NCI-H1105 treated with DMSO at 0.1 percent for 48 hours (cell line): ENCODE measurements at places on chromosomes 7 and 10.

DNA sequence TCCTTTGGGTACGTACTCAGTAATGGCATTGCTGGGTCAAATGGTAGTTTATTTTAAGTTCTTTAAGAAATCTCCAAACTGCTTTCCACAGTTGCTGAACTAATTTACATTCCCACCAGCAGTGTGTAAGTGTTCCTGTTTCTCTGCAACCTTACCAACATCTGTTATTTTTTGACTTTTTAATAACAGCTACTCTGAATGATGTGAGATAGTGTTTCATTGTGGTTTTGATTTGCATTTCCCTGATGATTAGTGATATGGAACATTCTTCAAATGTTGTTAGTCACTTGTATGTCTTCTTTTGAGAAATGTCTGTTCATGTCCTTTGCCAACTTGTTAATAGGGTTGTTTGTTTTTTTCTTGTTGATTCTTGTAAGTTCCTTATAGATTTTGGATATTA is 558.9 kb downstream of the SH2D4B start:
- no peak for DNase-seq

- DNase-seq, result no peak
These were observed 248.0 kb downstream of the TNS3 start for GRCh38 chr7:47333959-47334358.

DNA sequence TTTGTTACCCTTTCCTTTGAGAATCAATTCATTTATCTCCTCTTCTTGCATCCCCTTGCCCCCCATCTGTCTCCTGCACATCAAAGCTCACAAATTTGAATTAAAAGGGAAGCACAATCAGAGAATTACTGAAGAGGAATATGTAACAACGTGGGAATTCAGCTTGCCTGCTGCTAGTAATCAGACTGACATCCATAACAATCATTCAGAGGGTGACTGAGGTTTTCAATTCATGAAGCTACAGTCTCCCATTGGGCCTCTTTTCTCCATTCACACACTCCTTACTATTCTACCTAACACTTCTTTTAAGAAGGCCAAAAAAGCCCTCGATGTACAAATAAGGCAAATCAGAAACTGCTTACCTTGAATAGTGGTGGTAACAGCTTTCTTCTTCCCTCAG is 24.3 kb upstream of the DNA2 start:
- DNase-seq, result no peak

DNA sequence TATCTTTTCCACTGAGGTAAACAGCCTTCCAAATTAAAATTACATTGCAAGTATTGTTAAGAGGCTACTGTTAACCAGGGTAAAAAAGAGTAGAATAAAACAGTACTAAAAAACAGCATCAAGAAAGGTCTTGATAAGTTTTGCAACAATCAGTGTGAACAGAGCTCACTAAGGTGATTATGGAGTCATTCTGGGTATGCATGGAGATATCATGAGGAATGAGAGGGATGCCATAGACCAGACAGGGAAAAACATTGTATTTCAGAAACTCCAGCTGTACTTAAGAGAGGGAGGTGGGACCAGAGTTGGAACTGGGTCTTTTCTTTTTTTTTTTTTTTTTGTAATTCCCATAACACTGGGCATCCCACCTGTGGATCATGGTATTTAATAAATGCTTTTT is 549.6 kb downstream of the INHBA start:
- no peak for DNase-seq

DNA sequence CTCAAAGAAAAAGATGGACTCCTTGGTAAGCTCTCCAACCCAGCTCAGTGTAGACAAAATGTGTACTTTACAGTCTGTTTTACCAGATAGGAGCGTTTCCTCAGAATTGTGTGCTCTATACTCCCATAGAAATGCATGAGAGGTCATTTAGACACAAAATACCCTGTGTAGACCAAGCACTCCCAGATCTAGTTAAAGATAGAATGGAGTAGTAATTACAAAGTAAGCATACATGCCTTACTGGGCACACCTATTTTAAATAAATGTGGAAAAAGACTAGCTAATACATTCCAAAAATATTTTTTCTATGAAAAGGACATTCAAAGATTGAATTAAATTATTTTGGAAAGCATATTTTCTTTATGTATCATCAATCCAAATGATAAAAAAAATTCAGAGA is 271.9 kb upstream of the DGKB start:
- no peak for DNase-seq

DNA sequence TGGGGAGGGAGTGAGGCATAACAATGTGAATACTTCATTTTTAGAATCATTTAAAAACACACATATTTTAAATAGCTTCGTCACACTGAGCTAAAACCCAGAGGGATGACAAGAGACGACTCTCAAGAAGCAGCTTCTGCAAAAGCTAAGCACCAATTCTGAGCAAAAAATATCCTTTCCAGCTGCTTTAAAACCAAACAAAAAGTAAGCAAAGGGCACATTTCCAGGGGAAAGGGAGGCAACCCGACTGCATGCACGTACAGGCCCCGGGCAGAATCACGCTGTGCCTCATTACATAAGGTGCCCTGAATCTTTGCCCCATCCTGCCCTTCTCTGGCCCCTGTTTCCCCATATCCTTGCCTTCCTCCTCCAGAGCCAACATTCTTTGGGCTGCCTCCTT is 78.4 kb downstream of the DGKI start:
- DNase-seq, result no peak

DNA sequence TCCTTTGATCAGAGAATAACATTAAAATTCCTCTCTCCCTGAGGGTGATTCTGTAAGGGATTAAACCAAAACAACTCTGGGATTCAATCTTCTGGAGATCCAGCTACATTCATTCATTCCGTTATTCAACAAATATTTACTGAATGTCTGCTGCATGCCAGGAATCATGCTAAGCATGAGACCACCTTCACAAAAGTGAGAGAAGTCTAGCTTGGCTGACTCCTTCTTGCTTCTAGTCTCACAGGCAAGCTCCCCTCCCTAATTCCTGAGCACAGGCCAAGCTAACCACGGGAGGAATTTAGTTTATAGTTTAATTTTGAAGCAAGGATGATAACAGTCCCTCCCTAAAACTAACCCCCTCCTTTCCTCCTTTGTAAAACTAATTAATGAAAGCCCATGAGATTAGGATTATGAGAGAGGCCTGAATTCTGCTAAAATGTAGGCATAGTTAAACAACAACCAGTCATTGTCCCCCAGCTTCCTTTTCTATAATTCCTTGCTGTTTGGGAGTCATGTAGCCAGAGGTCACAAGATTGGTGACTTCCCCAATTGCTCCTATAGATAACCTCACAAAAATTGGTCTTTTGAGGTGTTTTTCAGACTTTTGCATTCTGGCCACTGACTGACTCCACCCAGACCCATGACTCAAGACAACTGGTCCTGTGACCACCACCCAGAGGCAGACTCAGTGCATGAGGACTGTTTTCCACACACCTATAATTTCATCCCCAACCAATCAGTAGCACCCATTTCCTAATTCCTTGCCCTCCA is 113.5 kb downstream of the ITGB8 start:
- DNase-seq, result no peak

DNA sequence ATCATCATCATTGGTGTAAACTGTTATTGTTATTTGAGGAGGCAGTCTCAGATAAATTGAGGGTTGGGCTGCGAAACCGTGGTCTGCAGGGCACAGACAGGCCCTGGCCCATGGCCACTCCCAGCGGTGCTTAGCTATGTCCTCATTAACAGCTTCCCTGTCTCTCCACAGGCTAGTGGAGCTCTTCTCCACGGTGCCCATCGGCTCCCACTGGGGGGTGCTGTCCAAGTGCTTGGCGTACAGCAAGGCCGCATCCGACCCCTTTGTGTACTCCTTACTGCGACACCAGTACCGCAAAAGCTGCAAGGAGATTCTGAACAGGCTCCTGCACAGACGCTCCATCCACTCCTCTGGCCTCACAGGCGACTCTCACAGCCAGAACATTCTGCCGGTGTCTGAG is 21.6 kb downstream of the GPR26 start:
- no peak for DNase-seq

DNA sequence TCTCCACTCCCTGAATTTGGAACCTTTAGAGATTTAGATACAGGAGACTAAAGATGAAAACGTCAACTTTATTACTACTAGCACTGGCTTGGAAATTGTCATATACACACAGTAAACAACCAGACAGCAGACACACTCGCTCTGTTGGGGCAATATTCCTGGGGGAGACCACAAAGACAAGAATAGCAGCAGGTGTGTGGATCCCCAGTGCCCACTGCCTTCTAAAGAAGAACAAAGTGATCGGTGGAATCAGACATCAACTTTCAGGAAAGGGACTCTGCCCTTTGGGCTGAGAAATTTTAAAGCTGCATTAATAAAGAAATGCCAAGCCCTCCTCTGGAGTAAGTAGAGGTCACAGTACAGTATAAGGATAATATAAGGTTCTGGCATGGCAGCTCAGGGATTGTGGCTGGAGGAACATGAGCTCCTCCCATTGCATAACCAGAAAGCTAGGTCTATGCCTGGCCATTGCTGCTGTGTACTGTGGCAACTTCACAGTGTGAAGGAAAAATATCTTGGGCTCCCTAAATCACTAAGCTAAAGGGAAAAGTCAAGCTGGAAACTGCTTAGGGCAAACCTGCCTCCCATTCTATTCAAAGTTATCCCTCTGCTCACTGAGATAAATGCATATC is 57.1 kb upstream of the ANKRD1 start:
- no peak for DNase-seq

DNA sequence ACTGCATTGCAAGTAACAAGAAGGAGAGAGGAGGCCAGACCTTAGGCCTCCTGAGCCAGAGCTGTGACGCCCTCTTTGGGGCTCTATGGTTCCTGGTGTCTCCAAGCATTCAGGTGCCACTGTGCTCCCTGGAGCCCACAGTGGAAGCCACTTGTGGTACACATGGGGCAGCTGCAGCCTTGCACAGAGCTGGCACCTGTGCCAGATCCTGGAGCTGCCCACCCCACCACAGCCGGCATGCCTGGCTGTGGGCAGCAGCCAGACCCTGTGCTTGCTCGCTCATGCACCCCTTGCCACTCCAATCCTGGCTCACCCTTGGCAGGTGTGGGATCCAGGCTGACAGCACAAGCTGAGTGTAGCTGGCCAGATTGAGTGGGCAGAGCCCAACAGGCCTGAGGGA is 173.8 kb upstream of the SMIM30 start:
- no peak for DNase-seq

DNA sequence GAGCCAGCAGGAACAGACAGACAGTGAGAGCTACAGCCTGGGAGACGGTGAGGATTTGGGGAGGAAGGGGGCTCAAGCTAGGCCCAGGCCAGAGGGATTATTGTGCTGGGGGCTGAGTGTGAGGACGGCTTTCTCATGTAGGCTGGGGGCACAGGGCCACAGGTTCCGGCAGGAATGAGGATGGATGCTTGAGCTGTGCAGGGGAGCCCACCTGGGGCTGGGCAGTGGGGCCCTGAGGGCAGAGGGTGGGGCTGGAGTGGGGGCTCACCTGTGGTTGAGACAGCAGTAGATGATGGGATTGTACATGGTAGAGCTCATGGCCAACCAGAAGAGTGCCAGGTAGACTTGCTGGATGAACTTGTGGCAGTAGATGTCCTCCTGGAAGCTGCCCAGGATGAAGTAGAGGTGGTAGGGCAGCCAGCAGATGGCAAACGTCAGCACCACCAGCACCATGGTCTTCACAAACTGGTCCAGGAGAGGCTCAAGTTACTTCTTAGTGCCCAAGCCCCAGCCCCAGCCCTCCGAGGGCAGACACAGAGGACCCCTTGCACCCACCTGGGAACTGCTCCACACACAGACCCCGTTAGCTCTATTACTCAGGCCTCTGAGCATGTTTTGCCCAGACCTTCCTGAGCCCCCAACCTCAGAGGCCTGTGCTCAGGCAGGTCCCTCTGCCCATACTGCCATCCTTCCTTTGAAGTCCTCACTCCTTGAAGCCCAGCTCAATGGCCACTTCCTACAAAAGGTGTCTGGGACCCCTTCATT is 9.7 kb downstream of the TACR2 start:
- DNase-seq, result no peak

GRCh38 chr10:77867124-77867719 is 59.3 kb downstream of the DLG5 start:
- DNase-seq, result no peak

GRCh38 chr7:134919240-134919641 is 67.1 kb upstream of the AGBL3 start:
- no peak for DNase-seq

DNA sequence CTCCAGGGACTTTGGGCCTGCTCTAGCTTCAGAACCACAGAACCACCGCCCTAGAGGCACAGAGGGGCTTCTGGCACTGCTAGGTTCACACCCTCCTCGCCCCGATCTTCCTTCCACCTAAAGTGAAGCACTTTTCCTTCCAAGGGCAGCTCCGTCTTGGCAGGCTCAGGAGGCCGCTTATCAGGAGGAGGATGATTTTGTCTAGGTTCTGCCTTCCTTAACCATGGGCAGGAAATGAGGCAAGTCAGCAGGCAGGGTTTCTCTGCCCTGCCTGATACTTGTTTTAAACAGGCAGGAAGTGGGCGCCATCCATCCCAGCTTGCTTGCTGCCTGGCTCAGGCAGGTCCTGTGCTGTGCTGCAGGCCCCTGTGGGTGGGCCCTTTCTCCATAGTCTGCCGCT is 8.3 kb upstream of the ATP6V0E2 start:
- DNase-seq, result no peak

DNA sequence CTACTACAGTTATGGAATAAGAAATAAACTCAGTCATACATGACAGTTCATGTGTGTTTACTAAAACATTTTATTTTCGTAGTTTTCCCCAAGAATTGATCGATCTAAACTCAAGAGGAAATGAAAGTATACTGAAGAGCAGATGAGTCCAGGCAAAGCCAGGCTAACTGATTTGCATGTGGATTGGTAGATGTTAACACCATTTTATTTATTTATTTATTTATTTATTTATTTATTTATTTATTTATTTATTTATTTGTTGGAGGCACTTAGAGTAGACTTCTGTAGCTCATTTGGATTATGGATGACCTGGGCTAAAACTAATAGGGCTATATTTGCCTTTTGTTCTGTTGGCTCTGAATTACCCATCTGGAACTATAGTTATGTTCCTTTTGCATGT is 68.5 kb upstream of the DKK1 start:
- no peak for DNase-seq

GRCh38 chr10:119521443-119522204 is 20.9 kb downstream of the RGS10 start:
- DNase-seq, result no peak

- no peak for DNase-seq
These were observed 6.4 kb downstream of the ANTXRL start for GRCh38 chr10:46293228-46293627.

- DNase-seq, result no peak
These were observed 1.6 kb downstream of the VSTM4 start for GRCh38 chr10:49113741-49114141.

- DNase-seq, result no peak
These were observed 9.0 kb upstream of the GARS1 start for GRCh38 chr7:30585675-30586074.

GRCh38 chr7:137946011-137946410 is 55.9 kb downstream of the CREB3L2 start:
- DNase-seq, result no peak

DNA sequence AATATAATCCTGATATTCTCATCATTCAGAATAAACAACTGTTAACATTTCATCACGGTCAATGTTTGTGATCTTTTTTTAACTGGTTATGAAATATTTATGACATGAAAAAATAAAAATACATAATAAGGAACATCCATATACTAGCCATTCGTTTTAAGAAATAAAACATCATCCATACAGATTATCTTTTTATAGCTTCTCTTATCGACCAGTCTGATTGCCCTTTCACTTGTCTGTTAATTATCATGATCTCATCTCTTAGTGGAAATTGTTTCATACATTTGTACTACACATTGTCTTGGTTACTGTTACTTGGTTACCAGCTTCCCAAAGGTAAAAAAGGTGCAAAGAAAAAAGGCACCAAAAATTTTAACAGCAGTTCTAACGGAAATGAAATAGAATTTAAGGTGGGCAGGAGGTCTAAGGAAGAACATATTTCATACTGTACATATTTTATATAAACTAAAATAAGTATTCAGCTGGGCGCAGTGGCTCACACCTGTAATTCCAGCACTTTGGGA is 8.4 kb downstream of the ARHGAP21 start:
- no peak for DNase-seq
